ENCODE measurements at places on chromosomes 6 and 20. TPM values are rescaled to one million over a fixed set of nuclear protein-coding genes. Genes with fewer than 3 reads are reported as not detected.

PSORS1C2 gene
- total RNA-seq = not detected

PROKR2 gene
- total RNA-seq = not detected

REM1 gene
- total RNA-seq = not detected

OPRM1 gene
- total RNA-seq = not detected

KPNA5 gene
- total RNA-seq = 6.1 TPM

PRDM1 gene
- 3.0 TPM for total RNA-seq

ANKRD6 gene
- total RNA-seq = 1.5 TPM

DNA sequence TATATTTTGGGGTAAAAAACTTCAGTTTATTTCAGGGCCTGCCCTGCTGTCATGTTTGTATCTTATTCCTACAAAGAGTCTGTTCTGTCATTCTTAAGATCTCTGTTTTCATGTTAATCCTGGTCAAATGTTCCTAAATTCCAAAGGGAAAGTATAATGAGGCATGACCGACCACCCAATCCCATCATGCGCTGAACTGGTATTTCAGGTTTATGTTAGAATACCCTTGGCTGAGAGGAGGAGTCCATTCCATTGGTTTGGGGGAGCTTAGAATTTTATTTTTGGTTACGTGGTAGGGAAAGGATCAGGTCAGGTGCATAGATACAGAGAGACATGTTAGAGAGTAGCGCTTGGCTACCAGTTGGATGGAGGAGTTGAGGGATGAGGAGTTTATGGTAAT lies 25.7 kb downstream of the CFAP61 start:
- no peak for DNase-seq

DNA sequence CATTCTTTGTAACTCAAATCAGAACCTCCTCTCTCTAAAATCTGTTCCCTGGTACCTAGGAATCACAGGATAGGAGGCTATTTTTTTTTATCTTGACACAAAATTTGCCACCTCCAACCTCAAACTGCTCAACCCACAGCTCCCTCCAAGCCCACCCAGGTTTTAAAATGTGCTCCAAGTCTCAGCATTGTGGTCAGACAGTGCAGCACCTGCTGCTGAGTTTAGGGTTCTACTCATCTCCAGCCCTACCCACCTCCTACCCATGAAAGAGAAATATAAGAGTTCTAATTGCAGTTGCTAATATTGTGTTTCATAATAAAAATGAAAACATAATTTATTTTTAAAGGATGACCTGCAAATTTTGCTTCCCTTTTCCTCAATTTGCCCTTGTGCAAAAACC lies 496.5 kb downstream of the MAFB start:
- DNase-seq = no peak

- DNase-seq = no peak
Measured at GRCh38 chr20:12223057-12223456, 305.4 kb downstream of the BTBD3 start.

GRCh38 chr6:14075095-14075503 lies 42.5 kb upstream of the CD83 start:
- no peak for DNase-seq

DNA sequence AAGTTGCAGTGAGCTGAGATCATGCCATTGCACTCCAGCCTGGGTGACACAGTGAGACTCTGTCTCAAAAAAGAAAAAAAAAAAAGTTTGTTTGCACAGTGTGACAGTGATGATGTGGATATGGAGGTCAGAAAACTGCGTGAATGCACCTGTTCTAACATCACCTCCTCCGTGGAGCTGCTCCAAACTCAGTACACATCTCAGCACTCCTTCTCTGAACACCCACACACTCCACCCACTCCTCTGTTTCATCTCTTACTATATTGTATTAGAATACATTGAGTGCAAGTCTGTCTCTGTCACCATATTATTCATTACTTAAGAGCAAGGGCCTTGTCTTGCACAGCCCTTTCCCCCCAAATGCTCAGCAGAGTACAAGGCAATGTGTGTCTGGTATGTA lies 51.5 kb upstream of the ENPP4 start:
- no peak for DNase-seq

DNA sequence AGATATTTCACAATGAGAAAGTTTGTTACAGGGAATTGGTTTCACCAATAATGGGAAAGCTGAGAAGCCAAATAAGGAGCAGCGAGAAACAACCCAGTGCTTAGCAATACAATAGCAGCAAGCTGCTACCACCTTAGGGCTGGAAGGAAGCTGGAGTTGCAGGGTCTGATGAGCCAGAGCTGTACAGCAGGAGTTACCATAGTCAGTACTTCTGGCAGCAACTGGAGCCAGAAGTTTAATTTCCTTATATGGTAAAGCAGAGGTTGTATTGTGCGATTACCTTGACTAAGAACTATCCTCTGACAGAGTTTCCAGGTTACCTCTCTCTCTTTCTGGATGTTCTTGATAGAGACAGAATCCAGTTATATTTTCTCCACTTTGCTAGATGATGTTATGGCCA lies 137.1 kb upstream of the OLIG3 start:
- no peak for DNase-seq

DNA sequence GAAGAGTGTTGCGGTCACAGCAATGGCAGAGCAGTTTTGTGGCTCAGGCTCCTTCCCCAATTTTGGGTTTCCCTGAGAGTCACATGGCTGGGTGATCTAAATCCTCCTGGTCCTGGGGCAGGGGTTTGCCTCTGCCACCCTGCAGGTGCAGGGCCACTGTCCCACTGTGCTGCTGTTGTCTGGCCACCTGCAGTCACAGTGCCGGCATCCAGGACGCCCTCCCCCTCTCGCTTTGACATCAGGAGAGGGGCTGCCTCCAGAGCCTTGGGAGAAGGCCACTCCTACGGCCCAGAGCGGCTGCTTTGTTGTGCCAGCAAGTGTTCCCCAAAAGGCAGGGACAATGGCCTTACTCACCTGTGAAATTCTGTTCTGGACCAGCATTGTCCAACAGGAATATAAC lies 449.0 kb downstream of the QKI start:
- DNase-seq = no peak

GRCh38 chr6:149642829-149643580 lies 5.5 kb downstream of the KATNA1 start:
- no peak for DNase-seq

DNA sequence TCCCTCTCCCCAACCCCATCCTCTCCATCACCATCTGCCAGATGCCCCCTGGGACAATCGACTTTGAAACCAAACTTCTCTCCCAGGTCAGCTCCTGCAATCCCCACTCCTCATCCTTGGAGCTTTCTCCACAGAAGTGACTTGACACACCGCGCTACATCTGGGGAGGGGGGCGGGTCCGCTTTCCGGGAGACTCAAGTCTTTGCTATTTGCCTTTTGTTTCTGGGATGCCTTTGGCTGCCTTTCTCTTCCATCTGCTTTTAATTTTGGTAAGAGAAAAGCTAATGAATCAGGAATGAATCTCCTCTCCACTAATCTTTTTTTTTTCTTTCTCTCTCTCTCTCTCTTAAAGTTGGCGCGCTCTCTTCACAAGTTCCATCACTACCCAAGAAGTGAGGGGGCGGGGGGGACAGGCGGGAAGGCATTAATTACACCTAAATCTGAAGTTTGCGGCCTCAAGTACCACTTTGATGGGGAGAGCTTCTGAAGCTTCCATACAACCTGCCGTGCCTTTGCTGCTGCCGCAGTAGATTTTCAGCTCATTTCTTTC lies 664 bp upstream of the TPBG start:
- no peak for DNase-seq

GRCh38 chr6:150666071-150666470 lies 66.4 kb downstream of the PLEKHG1 start:
- no peak for DNase-seq

GRCh38 chr6:141388666-141389065 lies 744.1 kb upstream of the GJE1 start:
- no peak for DNase-seq

DNA sequence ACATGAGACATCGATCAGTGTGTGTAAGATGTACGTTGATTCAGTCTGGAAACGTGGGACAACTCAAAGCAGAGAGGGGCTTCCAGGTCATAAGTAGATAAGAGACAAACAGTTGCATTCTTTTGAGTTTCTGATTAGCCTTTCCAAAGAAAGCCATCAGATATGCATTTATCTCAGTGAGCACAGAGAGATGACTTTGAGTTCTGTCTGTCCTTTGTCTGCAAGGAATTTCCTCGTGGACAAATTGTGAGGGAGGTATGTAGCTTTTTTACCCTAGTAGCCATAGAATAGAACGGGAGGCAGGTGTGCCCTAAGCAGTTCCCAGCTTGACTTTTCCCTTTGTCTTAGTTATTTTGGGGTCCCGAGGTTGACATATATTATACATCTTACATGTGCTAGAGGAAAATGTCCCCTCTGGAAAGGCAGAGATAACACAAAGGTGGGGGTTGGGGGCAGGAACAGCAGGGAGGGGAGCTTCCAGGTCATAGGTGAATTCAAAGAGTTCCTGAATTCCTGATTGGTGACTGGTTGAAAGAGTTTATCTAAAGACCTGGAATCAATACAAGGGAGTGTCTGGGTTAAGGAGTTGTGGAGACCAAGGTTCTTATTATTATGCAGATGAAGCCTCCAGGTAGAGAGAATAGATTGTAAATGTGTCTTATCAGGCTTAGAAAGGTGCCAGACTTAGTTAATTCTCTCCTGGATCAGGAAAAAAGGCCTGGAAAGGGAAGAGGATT lies 237.0 kb downstream of the NFATC2 start:
- DNase-seq = no peak

DNA sequence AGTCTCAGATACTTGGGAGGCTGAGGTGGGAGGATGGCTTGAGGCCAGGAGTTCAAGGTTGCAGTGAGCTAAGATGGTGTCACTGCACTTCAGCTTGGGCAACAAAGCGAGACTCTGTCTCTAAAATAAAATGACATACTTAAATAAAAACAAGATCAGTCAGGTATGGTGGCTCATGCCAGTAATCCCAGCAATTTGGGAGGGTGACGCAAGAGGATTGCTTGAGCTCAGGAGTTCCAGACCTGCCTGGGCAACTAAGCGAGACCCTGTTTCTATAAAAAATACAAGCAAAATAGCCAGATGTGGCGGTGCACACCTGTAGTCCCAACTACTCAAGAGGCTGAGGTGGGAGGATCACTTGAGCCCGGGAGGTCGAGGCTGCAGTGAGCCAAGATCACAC lies 149.6 kb downstream of the ZFP64 start:
- DNase-seq = no peak

- DNase-seq = no peak
Measured at GRCh38 chr6:149563928-149564325, 2.2 kb upstream of the GINM1 start.

DNA sequence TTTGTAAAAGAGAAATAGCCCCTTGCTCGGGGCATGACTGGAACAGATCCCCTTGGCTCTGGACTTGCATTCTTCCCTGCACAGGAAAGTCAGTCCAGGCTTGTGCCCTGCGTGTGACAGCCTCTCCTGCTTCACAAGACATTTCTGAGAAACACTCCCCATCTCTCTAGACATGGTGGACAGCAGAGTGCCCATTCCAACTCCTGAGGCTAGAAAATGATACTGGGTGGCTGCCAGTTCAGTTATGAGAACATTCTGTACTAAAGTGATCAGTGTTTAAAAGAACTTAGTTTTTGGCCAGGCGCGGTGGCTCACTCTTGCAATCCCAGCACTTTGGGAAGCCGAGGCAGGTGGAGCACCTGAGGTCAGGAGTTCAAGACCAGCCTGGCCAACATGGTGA lies 41.3 kb downstream of the TGM3 start:
- DNase-seq = no peak

GRCh38 chr6:4403828-4404227 lies 268.5 kb upstream of the ECI2 start:
- DNase-seq = no peak

GRCh38 chr6:99014061-99014460 lies 66.3 kb upstream of the FBXL4 start:
- peak; percentile 42 for DNase-seq

DNA sequence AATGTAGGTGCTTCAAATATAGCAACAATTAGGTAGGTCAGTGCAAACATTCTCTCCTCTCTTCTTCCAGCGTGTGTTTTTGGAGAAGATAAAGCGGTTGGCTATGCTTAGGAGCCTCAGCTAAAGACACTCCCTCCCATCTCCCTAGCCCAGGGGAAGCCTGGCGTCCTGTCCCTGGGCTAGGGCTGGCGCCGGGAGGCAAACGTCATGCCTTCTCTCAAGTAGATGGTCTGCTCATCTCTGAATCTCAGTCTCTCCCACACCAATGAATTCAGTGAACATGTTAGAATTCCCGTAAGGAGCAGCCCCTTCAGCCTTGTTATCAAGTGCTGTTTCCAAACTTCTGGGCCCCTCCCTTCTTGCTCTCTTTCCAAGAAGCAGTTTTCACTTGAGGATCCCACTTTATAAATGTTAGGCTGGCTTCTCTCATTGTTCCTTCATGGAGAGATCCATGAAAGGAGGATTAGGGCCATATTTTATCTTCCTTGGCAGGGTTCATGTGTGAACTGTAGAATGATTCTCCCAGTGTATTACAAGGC lies 142.8 kb downstream of the CLIC5 start:
- DNase-seq = no peak

DNA sequence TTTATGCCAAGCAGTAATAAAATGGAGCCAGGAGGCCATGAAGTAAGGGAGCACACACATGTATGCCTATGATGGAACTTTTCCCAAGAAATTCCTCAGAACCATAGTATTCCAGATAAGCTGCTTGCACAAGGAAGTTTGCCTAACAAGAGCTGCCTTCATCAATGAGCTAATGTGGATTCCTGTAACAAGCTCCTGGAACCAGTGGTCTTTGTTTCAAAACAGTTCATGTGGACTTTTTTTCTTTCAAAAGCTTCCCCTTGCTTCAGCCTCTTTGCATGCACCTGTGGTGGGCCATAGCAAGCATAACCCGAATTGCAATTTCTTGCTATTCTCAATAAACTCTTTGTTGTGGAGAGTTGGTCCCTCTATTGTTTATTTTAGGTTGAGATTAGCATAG lies 359.6 kb downstream of the UTRN start:
- no peak for DNase-seq

DNA sequence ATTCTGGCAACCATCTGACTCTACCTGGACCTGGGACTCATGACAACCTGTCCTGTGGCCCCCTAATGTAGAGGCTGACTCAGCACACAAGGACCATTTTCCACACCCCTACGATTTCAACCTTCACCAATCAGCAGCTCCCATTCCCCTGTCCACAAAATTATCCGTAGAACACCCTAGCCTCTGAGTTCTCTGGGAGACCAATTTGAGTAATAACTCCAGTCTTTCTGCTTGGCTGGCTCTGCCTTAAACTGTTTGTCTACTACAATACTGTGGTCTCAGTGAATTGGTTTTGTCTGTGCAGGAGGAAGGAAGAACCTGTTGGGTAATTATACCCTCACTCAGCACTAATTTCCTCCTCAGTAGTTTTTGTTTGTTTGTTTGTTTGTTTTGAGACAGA lies 99.3 kb upstream of the MRPS10 start:
- no peak for DNase-seq

GRCh38 chr6:39051399-39052122 lies 3.0 kb downstream of the GLP1R start:
- DNase-seq = no peak
